ENCODE measurements at places on chromosomes 12 and 14. TPM values are rescaled to one million over a fixed set of nuclear protein-coding genes. Genes with fewer than 3 reads are reported as not detected.

The KCNC2 gene
- not detected for total RNA-seq

The GRIP1 gene
- total RNA-seq: 8.4 TPM

The GLI1 gene
- 3.0 TPM for total RNA-seq

The GNG2 gene
- total RNA-seq: 6.8 TPM

The BTG1 gene
- 29.8 TPM for total RNA-seq

The P2RX2 gene
- not detected for total RNA-seq

The GCH1 gene
- total RNA-seq: 26.9 TPM

The DTX1 gene
- total RNA-seq: not detected

The BATF gene
- total RNA-seq: not detected

The NKX2-1 gene
- not detected for total RNA-seq

The LRRK2 gene
- total RNA-seq: not detected

The FSCB gene
- 0.12 TPM for total RNA-seq

The OR4E2 gene
- total RNA-seq: not detected

The PLEK2 gene
- total RNA-seq: 57.2 TPM
